ENCODE measurements at places on chromosomes 16 and 17.

- DNase-seq = no peak
Measured at GRCh38 chr16:56549744-56550385, 15.0 kb upstream of the MT4 start.

GRCh38 chr16:23587726-23588125, 8.4 kb downstream of the NDUFAB1 start:
- DNase-seq = no peak

- no peak for DNase-seq
Measured at GRCh38 chr16:15609286-15609649, 33.7 kb downstream of the MARF1 start.

DNA sequence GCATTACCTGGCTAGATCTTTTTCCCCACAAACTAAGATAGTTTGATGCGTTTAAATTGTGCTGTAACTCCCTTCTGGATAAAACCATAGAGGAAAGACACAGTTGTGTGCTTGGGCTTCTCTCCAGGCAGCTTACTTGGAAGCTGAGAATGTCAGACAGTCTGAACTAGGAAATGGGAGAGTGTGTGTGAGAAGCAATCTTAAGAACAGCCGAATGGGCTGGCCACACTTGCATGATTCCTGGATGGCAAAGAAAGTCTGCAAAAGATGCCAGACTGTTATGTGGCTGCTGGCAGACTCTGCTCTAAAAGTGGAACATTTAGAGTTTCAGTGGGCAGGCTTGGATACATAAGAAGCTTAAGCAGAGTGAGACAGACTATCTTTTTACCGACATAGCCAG, 384.3 kb upstream of the PSMD7 start:
- DNase-seq = no peak

GRCh38 chr17:50322271-50322670, 23.7 kb upstream of the XYLT2 start:
- DNase-seq = no peak

DNA sequence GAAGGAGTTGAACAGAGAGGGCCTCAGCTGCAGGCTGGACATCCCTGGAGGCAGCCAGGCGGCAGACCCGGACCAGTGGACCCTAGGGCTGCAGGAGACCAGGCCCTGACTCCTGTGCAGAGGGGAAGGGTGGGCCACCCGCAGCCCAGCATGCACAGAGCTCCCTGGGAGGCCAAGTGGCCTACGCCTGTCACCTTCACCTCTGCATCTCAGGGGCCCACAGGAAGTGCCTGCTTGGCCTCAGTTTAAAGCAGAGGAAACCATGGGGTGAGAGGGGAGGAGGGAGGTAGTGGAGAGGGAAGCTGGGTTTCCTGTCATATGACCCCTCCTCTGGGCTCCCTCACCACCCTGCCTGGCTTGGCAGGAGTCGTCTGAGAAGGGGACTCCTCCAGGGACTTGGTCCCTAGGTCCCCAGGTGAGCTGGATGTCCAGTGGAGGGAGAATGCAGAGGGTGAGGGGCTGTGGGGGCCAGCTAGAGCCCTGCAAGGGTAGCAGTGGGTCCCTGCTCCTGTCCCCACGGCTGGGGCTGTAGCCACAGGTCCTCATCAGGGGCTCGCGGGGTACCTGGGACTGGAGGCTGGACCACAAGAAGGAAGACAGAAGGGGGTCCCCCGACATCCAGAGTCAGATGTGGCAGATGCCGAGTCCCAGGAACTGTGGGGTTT, at the start of gene TMC8:
TMC8 (plus strand) TSS at position 335 of the 665 bp plus-strand sequence. CDS start 818 bp downstream, outside the sequence.
- DNase-seq = no peak

- DNase-seq = no peak
Measured at GRCh38 chr17:59376506-59376905, 45.1 kb downstream of the YPEL2 start.

DNA sequence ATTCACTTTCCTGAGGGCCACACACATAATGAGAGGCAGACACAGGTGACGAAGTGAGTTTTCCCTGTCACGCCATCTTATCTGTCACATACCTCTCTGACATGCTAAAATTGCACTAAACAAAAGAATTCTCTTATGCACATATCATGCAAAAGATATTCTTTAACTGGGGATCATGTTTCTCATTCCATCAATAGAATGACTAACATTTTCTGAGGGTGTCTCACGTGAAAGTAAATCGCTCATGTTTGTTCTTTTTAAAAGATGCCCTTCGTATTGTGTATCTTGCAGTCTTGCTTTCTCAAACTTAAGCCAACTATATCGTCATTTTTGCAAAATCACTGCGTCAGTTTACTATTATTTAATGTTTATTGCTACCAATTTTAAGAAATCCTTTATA, 306.4 kb downstream of the WWOX start:
- no peak for DNase-seq

- DNase-seq = no peak
Measured at GRCh38 chr17:67212714-67213417, 32.1 kb downstream of the HELZ start.

DNA sequence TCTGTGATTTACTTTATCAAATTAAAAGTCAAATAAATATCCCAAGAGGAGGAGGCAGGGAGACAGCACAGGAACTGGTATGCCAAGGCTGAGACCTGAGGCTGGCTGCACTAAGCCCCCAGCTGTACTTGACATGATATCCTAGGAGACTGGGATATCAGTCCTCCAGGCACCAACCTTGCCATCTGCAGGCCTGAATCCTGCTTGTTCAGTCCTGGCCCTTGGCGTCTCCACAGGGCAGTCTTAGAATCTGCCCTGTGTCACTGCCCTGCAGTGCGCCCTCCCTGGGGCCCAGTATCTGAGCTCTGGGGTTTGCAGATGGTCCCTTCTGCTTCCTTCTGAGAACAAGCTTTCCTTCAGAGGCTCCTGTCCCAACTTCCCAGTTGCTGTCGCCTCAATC, 75.9 kb downstream of the HS3ST3A1 start:
- no peak for DNase-seq

GRCh38 chr16:86231321-86231995, 278.9 kb upstream of the FOXF1 start:
- DNase-seq = no peak

- no peak for DNase-seq
Measured at GRCh38 chr16:70746040-70746707, 54.8 kb downstream of the VAC14 start.

- no peak for DNase-seq
Measured at GRCh38 chr16:67280090-67281015, 1.0 kb downstream of the PLEKHG4 start.

- DNase-seq = no peak
Measured at GRCh38 chr17:66483906-66484305, 181.5 kb downstream of the PRKCA start.

DNA sequence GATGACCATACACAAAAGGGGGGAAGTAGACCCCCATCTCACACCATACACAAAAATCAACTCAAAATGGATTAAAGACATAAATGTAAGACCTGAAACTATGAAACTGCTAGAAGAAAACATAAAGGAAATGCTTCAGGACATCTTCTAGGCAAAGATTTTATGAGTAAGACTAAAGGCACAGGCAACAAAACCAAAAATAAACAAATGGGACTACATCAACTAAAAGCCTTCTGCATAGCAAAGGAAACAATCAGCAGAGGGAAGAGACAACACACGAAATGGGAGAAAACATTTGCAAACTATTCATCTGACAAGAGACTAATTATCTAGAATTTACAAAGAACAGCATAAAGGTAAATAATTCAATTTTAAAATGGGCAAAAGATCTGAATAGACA, 152.1 kb downstream of the AXIN2 start:
- DNase-seq = no peak

- DNase-seq = no peak
Measured at GRCh38 chr16:75329943-75330342, 78.5 kb upstream of the BCAR1 start.

DNA sequence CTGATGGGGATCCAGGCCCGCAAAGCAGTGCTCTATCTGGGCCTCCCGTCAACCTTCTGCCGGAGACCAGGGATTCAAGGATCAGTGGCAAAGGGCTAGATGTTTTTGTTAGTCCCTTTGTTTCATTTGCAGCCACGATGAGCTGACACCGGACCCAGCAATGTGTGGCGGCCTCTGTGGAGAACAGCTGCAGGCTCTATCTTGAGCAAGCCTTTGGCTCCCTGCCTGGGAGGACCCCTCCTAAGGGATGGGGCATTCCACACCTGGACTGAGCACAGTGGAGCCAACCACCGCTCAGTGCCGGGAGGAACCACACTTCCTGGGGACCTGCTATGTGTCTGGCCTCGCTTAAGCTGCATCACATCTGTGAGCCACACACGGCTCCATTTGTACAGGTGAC, 215.8 kb downstream of the RBFOX3 start:
- DNase-seq = no peak

- no peak for DNase-seq
Measured at GRCh38 chr16:2062801-2063200, 15.0 kb downstream of the TSC2 start.

DNA sequence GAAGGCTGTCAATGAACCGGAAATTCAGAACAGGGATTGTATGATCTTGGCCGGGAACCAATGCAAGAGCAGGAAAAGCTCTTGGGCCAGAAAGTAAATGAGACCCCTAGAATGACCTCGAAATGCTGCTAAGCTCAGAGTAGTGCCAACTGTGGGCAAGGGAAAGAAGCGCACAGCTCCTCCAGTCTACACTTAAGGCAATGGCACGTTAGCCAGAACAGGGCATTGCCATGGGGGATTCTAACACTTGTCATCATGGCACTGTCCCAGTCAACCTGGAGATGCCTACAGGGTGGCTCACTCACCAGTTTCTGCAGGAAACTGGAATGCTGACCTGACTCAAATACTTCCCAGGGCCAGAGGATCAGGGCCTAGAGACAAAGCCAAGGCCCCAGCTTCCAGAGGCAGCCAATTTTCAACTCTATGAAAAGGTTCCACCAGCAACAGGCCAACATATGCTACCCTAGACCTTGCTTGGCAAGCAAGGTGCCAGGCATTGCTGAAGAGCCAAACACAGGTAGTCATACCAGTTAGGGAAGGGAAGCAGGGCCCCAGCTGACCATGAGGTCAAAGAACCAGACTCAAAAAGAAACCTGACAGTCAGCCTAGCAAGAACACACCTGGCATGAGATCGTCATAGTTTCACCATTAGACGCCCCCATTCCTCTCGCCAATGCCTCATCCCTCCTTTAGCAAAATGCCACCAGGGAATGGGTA, 34.9 kb downstream of the ARHGAP17 start:
- no peak for DNase-seq

- DNase-seq = no peak
Measured at GRCh38 chr16:84048270-84048669, 5.7 kb upstream of the SLC38A8 start.

DNA sequence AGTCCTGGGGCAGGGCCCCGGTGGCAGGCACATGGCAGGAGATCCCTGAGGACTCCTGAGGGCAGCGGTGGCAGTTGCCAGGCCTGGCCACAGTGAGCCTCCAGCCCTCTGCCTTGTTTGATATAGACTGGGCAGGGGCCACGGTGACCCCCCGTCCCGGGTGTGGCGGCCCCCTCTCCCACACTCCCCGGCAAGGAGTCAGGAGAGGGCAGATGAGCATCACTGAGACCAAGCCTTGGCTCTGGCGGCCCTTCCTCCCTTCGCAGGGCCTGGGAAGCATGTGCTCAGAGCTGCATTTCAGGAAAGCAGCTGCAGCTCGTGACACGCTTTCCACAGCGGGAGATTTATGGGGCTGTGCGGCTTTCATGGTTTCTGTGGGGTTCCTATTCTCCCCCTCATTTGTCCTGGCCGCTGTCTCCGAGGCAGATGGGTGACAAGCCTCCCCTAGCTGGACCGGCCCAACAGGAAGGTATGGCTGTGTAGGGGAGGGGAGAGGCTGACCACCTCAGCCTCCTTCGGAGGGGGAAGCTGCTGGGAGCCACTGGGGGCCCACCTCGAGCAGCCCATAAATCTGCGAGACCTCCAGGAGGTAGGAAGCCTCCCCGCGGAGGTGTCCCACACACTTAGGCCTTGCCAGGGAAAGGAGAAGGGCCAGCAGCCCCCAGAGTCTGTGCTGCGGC, 211.4 kb downstream of the NTN1 start:
- peak; percentile 63 for DNase-seq

- no peak for DNase-seq
Measured at GRCh38 chr17:19321481-19322128, 40.9 kb downstream of the B9D1 start.

DNA sequence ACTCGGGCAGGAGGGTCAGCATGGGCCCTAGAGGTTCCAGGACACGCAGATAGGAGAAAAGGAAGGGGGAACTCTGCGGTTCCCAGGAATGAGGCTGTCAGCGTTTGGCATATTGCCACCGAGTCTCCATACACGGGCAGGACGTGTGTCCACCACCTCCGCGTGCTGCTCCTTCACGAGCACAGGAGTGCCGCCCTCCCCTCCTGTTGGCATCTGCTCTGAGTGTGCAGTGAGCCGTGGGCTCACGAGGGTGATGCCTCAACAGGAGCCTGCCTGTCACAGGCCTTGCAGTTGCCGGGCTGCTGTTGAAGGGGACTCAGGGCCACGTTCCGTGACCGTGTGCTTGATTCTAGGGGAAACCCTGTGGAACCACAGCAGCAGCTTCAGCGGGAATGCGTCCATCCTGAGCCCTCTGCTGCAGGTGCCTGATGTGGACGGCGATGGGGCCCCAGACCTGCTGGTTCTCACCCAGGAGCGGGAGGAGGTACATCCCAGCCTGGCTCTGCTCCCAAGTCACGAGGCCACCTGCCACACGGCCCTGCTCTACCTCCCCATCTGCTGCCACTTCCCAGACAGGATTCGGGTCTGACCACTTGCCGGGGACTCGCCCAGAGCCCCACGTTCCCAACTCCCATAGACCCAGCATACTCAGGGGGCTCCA, 14.6 kb downstream of the RGS11 start:
- DNase-seq = no peak

- DNase-seq = no peak
Measured at GRCh38 chr17:75241996-75242460, 19.4 kb downstream of the GGA3 start.

DNA sequence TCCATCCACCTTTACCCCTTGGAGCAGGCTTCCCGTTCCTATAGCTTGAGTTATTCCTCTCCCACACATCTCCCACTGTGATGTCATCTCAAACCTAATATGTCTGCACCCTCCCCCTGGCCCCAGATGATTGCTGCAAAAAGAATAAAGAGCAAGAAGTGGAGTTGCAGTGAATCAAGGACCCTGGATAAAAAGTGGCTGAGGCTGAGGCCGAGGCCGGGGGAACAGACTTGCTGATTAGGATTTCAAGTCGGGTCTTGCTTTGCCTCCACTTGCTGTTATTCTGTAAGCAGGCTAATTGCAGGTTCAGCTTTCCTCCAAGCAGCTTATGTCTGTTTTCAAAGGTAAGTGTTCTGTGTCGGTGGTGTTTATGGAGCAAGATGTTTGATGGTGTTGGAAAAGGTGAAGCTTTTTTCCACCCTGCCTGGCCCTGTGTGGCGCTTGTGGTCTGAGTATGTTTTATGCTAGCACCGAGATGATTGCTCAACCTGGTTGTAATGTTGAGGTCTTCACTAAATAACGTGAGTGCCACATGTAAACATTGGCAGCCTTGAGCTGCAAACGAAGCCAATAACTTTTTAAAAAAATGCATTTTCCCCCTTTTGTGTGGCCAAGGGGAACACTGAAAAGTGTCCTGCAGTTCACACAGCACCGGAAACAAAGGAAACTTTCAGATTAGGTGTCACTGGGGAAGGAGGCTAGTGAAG, 15.4 kb downstream of the HS3ST3B1 start:
- DNase-seq = no peak

- DNase-seq = no peak
Measured at GRCh38 chr16:20859699-20860098, 40.5 kb downstream of the DCUN1D3 start.

- no peak for DNase-seq
Measured at GRCh38 chr17:32998887-32999228, 7.2 kb downstream of the SPACA3 start.
